ENCODE measurements at places on chromosomes 2 and 18.

- no peak for DNase-seq
Observed at GRCh38 chr2:224039080-224039769, at the start of gene SERPINE2. Gene SERPINE2 (minus strand): TSS chr2:224039286. CDS start chr2:224001900, 37,386 bp downstream.

- no peak for DNase-seq
Observed at GRCh38 chr18:47772374-47773248, 157.8 kb downstream of the SMAD2 start.

DNA sequence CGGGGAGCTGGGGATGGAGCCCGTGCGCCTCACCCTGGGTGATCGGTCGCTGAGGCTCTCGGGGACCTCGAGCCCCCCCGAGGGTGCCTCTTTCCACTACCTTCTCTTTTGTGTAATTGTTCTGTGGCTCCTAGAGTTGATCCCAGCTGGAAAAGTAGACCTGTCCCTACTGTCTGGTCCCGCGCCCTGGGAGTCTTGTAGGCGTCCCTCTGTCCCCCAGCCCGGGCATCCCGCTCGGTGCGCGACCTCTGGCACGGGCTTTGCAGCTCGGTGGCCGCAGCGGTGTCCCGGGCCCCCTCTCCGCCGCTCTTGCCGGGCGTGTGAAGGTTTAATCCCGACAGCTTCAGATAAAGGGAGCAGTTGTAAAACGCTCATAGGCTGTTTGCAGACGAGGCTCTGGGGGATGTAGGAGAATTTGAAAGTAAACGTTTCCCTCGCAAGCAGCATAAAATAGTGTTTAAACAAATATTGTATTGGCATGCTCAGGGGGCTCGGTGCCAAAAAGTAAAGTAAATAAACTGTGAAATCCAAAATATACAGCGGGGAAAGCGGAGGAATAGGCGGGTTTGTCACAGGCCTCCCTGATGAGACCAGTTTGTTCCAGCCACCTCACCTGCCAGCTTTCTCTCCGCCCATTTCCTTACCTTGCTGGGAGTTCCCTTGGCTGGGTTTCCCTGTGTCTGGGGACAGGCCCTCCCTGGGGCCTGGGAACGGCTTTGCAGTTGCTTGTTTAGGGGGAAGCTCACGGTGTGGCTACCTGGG is 1.9 kb downstream of the GLI2 start:
- no peak for DNase-seq

DNA sequence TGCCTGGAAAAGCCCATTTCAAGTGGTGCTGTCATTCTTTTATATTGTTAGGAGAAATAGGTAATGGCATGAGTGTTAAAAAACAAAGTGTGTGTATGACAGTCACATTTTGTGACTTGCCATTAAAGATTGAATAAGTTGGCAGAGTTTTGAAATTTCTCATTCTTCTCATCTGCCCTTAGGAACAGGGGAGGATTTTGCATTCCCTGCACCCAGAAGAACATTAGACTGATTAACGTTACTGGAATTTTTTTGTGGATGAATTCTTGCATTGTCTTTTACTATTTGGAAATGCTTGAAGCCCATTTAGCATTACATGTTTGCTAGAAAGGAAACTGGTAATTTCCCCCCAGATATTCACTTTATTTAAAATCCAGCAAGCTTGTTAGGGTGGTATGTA is 162.2 kb downstream of the BABAM2 start:
- no peak for DNase-seq

GRCh38 chr2:147150241-147150635 is 694.6 kb upstream of the ACVR2A start:
- no peak for DNase-seq

DNA sequence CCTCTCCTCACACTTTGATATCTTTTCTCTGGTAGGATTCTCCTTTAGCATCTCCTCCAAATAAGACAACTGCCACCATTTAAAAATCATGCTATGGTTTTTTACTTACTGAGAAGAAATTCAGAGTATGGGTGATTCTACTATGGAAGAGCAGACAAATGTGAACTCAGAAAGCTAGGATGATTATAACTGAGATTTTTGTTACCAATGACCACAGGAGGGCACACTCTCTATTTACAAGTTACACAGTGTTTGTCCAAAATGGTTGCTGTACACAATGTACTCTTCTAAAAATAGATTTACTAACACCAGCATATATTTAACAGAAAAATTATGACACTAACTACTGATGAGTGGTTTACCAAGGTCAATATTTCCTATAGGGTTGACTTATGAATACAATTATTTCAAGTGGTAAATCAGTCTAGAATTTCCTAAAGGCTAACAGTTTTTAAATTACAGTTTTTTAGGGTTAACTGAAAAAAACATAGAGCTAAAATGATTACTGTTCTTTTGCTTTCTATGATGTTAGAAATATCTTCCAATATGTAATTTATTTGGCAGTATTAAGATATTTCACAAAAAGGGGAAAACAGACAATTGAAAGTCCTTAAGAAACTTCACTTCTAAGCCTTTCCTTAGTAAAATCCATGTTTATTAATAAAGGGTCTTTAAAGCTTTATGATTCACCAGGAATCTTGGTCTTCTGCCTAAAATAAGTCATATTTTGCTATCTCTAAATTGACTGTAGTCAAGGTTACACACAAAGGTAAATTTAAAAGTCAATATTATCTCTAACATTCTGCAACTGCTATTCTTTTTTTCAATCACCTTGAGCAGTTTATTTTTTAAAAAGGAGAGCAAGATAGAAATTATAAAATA is 57.2 kb downstream of the MAP4K3 start:
- DNase-seq: no peak

GRCh38 chr2:43340066-43340465 is 113.7 kb upstream of the ZFP36L2 start:
- DNase-seq: no peak
